EH (cell line): ENCODE measurements at places on chromosomes 1 and 21.
A peak's percentile ranks its signal among the peaks of the same experiment; 100 is the strongest.

GRCh38 chr1:46131093-46131492 is 1.3 kb downstream of the PIK3R3 start:
- peak; percentile 34 for DNase-seq

GRCh38 chr1:176501599-176501998 is 38.6 kb downstream of the PAPPA2 start:
- DNase-seq: no peak

DNA sequence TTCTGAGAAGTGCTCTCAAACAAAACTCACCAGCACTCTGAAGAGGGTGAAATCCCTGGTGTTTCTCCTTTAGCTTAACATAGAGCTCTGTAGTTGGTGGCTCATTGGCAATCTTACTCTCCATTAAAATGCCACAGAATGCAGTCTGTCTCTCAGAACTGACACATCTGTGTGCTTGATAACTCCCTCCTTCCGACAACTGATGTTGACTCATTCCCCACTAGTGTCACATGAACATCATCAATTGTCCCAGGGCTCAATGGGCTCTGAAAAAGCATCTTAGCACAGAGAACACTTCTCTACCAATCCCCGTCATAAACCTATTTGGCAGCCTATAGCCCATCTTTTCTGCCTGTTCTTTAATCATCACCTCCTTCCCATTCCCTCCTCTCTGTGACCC is 133.2 kb upstream of the ZC3H11B start:
- DNase-seq: no peak

GRCh38 chr1:40679165-40679953 is 12.1 kb upstream of the NFYC start:
- DNase-seq: no peak

- no peak for DNase-seq
Measured at GRCh38 chr1:30664103-30664755, 59.2 kb downstream of the MATN1 start.

GRCh38 chr21:45861156-45861870 is 120.3 kb upstream of the COL6A1 start:
- no peak for DNase-seq

- no peak for DNase-seq
Measured at GRCh38 chr1:29202053-29202452, 20.4 kb upstream of the SRSF4 start.

GRCh38 chr1:87684713-87685205 is 356.1 kb downstream of the LMO4 start:
- DNase-seq: peak; percentile 13

DNA sequence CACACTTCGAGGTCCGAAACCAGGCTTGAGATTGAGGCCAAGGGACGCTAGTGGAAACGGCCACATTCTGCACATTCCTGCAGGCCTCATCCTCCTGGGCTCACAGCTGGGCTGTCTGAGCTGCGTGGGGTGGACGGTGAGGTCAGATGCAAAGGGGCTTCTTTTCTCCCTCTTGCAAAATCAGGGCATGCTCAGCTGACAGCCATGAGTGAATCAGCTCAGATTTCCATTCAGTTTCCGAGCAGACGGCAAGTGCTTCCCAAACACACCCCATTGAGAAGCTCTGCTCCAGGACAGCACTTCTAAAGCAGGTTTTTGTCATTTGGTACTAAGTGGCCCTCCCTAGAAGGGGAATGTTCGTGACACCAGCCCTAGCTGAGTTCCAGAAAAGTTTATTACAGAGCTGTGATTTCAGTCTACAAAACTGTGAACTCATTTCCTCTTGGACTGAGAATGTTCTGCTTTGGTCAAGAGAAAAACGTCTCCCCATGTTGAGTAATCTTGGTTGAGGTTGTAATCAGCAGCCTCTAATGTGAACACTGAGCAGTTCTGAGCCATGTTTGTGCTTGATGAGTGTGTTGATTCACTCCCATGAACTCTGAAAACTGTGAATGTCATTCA is 10.0 kb downstream of the PDPN start:
- DNase-seq: no peak

DNA sequence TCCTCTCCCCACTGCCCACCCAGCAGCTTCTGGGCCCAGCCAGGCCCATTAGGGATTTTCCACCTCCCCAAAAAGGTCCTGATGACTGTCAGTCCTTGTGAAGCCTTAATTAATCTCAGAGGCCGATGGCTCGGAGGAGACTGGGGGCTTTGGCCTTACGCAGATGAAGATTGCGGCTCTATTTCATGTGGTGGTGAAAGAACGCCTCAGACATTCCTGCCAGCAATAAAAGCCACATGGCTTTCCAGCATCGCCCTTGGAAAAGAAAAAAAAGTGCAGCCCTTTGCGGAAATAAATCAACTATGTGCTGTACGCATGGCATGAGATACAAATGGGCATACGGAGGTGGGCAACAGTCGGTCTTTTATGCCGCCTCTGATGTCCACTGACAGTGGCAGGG is 6.6 kb upstream of the RUNX3 start:
- no peak for DNase-seq

GRCh38 chr1:84720221-84720780 is 30.0 kb upstream of the SSX2IP start:
- DNase-seq: no peak

DNA sequence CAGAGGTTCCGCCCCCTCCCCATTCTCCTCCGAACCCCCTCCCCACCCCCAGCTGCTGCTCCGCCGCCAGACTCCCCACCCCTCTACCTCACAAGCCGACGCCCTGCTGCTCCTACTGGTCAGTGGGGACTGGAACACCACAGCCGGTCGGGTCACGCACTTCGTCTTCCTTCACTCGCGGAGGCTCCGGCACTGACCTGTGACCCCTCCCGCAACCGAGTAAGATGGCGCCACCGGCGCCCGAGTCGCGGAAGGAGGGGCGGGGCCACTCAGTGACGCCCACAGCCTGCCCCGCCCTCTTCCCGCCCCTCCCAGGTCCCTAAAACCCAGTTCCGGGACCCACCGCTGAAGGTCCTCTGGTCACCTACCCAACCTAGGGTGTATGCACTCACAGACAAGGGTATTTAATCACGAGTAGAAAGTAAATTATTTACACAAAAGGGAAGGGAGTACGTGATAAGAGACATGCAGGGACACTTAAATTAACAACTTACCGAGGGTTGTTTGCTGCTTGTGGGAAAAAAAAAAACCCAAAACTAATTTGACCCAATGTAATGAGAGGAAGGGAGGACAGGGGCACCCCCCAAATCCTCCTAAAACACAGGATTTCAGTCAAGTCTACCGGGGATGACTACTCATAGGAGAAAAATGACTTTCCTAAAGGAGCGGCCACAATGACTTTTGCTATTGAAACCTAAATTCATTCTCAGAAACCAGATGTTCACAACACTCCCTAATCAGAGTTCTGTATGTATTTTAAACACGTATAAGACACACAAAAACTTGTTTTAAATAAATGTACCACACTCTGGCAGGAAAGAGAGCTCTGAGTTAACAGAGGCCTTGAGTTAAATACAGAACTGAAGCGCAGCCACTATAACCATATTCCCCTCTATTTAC is at the start of gene RIT1:
TSS of gene RIT1 (minus strand) at position 194 of the 900 bp plus-strand sequence. CDS start 588 bp downstream, outside the sequence.
- DNase-seq: peak; percentile 83

GRCh38 chr1:15579683-15580047 is 5.2 kb downstream of the AGMAT start:
- DNase-seq: no peak

DNA sequence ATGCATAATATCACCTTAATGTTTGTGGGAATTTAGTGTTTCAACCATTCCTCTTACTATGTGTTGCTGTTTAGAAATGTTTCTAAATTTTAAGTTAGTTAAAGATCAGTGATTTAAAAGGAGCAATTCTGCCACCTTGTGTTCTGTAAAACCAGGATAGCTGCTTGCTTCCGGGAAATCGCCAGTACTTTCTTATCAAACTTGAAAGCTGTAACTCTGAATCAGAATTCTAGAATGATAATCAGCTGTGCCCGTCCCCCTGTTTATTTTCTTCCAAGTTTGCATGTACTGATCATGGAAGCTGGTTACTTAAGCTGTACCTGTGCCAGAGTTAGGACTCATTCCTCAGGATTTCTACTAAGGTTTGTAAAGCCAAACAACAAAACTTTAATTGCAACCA is 656.4 kb downstream of the LTN1 start:
- DNase-seq: peak; percentile 84

GRCh38 chr1:84996846-84997666 is at the start of gene MCOLN2:
MCOLN2 (minus strand) TSS chr1:84997113; CDS start chr1:84996872, 241 bp downstream.
- DNase-seq: peak; percentile 35

DNA sequence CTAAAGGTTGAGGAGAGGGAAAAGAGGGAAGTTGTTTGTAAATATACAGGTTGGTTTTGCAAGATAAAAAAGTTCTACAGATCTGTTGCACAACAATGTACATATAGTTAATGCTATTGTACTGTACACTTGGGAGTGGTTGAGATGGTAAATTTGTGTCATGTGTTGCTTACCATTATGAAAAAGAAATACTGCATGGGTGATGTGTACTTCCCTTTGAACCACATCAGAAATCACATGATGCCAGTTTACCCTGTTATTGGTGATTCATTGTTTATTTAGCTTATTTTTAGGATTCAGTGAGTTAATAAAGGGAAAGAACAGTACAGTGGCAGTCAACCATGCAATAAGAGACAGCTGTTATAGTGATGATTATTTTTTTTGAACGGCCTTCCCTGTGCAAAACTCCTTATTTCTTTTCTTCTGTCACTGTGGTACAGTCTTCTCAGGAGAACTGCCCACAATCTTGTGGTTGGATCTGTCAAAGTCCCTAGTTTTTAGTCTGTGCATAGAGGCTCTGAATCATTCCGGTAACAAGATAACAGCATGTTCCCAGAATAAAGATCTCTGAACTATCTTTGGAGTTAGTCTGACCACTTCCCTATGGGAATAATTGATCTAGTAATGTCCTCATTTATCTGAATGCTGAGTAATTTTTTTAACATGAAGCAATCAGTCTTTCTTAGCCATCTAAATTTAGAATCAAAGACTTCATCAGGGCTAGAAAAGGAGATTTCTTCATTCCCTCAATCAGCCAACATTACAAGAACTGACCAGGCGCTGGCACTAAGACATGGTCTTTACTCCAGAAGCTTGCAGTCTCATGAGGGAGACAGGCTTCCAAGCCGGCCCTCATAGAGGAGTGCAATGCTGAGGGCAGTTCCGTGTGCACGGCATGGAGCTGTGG is 84.2 kb downstream of the SH3GLB1 start:
- peak; percentile 89 for DNase-seq

GRCh38 chr21:33021667-33022066 is 4.1 kb upstream of the OLIG2 start:
- DNase-seq: no peak

- no peak for DNase-seq
Measured at GRCh38 chr1:205030896-205031295, 12.1 kb upstream of the CNTN2 start.

DNA sequence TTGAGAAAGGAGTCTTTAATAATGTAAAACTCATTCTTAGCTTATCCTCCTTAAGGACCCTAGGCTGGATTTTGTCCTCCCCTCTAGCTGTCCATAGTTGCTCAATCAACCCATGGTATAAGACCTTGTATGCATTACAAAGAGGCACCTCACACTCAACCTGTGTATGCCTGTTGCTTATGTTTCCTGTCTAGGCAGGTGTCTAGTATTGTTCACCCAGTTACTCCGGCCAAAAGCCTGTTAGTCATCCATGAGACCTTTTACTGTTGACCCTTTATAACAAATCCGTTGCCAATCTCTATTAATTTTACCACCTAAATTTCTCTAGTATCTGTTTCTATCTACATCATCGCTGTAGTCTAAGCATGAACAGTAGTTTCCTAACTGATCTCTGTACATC is 3.7 kb downstream of the LYPLAL1 start:
- no peak for DNase-seq

DNA sequence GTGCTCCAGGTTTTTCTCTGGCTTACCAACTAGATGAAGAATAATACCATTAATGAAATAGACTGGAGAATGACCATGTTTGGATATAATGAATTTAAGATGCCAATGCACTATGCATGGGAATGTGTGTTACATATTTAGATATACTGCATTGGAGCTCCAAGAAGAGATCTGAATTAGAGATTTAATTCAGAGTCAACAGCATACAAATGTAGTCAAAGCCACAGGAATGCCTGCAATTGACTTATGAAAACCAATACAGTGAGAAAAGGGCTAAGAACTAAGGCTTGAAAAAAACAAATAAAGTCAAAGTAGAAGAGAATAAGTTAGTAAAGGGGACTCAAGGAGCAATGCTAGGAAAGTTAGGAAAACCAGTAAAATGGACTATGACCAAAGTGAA is 59.1 kb downstream of the USP24 start:
- peak; percentile 74 for DNase-seq

DNA sequence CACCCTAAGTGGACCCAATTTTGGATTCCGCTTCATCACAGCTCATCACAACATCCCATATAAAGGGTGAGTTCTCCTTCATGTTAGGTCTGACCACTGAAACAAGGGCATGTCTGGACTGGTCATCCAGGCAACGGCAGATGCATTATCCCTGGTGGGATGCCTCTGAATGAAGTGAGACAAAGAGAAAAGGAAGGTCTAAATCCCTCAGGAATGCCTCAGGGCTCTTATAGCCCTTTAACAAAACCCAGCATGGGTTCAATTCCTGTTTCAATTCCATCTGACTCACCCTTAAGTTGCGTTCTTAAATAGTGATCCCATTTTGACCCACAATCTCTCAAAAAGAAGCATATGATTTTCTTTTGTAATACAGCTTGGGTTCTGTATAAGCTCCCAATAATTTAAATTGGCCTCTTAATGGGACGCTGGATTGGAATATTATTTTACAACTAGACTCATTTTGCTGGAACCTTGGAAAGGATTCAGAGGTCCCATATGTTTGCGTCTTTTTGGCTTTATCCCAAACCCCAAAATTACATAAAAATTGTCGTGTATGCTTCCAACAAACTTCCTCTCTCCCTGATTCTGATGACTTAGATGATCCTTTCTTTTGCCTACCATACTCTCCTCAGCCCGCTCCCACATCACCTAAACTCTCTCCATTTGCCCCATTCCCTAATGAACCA is 287.4 kb upstream of the ZP4 start:
- no peak for DNase-seq

DNA sequence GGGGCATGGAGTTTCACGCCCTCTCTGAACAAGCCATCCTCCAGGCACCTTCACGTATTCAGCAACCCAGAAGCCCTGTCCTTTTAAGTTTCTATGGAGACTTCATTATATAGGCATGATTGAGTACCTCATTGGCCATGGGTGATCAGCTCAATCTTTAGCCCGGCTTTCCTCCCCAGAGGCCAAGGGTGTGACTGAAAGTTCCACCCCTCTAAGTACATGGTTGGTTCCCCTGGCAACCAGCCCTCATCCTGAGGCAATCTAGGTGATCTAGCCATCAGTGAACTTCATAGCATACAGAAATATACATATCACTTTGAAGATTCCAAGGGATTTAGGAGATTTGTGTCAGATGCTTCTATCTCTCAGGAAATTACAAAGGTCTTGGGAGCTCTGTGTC is 21.3 kb upstream of the DHX9 start:
- DNase-seq: no peak

DNA sequence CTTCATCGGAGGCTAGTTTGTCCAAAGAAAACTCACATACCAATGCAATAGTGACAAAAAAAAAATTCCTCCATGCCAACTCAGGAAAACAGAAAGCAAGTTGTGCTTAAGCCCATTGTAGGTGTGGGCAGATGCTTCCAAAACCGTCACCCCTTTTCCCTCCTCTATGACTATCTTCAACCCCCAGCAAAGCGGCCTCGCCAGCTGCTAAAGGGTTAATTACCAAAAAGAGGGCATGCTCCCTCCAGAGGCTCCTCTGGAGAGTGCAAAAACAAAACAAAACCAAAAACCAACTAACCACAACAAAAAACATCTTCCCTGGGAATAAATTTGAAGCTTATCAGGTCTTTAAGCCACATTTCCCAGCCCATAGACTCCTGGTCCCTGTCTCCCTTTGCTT is 1.2 kb downstream of the LMOD1 start:
- peak; percentile 37 for DNase-seq
